ENCODE measurements at places on chromosomes 7 and 10.
A peak's percentile ranks its signal among the peaks of the same experiment; 100 is the strongest.

- DNase-seq, result no peak
Measured at GRCh38 chr7:5610500-5611186, 170.8 kb downstream of the RNF216 start.

- DNase-seq, result no peak
Measured at GRCh38 chr10:13152296-13152695, 9.1 kb upstream of the MCM10 start.

DNA sequence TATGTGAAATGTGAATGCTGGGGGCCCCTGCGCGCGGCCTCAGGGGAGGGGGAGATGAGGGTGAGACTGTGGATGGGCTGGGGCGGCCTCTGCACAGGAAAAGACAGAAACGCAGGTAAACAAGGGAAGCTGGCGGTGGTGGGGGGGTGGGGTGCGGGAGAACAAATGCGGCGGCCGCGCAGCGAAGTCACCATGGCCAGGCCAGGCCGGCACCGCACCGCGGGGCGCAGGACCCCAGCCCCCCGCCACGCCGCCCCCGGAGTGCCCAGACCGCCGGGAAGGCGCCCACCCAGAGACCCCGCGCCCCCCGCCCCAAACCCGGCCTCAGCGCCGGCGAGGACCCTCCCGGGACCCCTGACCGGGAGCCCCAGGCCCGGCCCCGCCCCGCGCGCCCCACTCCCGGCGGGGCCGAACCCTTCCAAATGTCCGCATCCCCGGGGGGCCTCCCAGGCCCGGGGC, 14.5 kb upstream of the DNAAF5 start:
- no peak for DNase-seq

DNA sequence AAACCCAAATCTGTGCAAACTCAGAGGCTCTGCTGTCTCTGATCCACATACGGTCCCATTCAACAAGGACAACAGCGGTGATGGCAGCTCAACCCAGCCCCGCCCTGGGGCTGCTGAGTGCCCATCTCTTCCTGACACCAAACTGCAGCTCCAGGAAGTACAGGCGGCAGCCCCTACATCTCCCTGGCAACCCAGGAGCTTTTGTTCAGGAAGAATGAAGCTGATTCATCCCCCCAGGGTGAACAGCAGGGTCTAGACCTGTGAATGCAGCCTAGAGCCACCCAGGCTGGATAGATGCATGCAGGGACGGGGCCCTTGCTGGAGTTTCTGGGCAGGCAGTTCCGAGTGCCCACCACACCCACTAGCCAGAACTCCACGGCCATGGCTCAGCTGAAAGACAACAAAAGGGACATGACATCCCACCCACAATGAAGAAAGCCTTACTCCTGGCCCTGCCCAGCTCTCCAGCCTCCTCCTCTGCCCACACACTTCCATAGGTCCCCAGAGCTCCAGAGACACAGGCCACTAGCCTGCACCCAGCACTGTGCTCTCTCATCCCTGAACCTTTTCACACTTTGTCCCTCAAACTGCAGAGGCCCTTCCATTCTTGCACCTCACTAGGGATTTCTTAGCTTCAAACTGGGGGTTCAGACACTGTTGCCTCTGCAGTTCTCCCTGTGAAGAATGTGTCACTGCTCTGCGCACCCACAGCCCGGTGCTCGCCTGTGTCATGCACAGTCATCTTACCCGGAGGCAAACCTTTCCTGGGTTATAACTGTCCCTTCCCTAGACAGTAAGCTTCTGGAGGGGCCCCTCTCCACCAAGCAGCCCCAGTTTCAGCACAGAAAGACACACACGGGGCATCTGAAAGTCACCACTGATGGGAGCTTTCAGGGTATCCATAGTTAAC, 99.1 kb downstream of the GRID1 start:
- DNase-seq, result no peak

DNA sequence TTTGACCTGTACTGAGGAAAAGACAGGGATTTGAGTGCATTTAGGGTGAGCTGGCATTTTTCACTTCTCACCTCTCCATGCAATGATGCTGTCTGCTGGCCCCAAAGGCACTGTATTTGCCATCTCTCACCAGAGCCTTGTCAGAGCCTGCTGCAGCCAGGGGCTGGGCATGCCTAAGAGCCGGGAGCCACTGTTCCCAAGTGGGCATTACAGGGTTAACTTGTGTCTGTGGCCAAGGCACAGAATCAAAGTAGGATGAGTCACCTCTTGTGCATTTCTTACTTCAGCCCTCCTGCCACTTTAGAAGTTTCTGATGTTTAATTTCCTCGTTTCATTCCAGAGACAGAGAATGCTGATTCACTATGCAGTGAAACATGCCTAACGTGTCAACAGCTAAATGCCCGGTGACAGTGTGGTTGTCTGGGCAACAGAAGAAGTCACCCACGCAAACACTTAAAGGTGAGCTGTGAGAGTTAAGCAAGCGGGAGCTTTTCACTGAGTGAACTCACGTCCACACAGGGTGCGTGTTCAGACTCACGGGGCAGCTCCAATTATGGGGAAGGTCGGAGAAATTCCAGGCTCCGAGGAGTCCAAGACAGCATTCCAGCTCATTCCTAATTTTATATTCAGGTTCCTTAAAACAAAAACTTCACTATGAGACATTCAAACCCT, 57.1 kb upstream of the IGFBP3 start:
- DNase-seq, result peak; percentile 99

DNA sequence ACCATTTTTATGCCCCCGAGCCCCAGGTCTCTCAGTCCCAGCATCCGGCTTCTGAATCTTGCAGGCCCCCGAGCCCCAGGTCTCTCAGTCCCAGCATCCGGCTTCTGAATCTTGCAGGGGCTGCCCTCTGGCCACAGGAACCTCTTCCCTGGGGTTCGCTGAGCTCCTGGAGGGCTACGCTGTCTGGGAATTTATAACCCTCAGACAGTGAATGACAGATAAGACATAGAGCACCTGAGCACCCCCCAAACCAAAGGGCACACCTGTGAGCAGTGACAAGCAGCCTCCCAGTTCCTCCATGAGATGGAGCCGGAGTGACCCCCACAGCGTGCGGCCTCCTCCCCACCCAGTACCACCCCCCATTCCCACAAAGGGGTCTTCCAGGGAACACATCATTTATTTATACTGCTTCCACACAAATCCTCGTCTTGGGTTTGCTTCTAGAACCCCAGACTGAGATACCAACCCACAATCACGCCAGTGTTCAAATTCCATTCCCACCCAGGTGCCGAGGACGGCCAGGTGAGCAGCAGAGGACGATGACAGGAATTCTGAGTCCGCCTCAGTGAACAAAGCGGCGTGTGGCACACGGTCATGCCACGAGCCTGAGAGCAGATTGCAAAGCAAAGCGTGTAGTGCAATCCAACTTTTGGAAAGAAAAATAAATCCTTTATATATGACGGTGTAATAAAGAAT, 57.7 kb upstream of the FAM20C start:
- no peak for DNase-seq

DNA sequence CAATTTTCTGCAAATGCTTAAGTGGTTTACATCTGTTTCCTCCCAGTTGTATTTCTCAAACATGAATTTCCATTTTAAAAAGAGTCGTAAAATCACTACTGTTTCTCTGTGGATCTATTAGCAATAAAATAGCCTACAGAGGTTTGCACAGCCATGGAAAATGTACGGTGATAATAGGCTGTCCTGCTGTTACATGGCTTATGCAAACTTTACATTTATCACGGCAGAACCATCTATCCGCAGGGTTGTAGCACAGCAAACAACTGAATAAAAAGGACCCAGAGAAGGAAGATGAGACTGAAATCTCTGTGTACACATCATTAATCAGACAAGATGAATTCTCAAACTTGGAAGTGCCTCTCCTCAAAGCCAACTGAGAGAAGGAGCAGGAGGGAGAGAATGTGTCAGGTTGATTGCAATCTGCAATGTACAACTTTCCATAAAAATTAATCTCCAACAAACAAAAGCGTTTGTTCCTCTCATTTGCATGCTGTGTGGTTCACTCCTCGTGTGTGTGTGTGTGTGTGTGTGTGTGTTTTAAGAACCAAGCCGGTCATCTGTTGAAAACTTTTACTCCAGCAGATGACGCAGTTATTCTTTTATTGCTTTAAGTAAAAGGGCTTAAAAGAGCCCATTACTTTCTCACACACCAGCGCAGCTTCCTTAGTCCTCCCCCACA, 279.3 kb downstream of the SKAP2 start:
- DNase-seq, result no peak

- no peak for DNase-seq
Measured at GRCh38 chr7:131538813-131539179, 17.6 kb downstream of the PODXL start.
